Heart right ventricle (tissue), 16 donors: ENCODE measurements at places on chromosomes 11 and 22. TPM values are rescaled to one million over a fixed set of nuclear protein-coding genes. Genes with fewer than 3 reads are reported as not detected.

DNA sequence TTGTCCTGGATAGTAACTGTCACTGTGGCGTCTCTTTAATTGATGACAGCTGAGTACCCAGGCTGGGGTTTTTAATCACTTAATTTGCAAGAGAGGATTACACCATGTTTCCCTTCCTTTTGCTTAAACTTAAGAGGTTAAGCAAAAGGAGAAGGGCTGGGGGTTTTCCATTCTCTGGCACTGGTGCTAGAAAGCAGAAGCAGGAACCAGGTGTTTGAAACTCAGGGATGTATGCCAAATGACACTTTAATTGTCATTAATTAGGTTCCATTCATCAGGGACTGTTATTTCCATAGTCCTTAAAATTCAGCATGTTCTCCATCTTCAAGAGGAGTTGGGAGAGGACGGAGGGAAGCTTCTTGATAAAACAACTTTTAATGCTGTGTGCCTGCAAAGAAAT, 746.2 kb downstream of the NELL1 start:
- no peak overlapping the region for H3K27ac ChIP-seq
- no peaks in the 10 kb centered on the region for H3K4me1 ChIP-seq
- H3K36me3 ChIP-seq: no peaks in the 10 kb centered on the region
- no peaks in the 10 kb centered on the region for H3K27me3 ChIP-seq

- H3K4me3 ChIP-seq: peak overlapping the region; percentile 46
- H3K36me3 ChIP-seq: no peaks in the 10 kb centered on the region
Measured at GRCh38 chr11:32172848-32173834, 82.3 kb downstream of the RCN1 start.

- no peak for DNase-seq
- H3K4me3 ChIP-seq: no peak overlapping the region
- no peaks in the 10 kb centered on the region for H3K36me3 ChIP-seq
- no peak overlapping the region for H3K27ac ChIP-seq
- no peaks in the 10 kb centered on the region for H3K27me3 ChIP-seq
Measured at GRCh38 chr11:95325777-95326258, 94.8 kb upstream of the SESN3 start.

- H3K27me3 ChIP-seq: no peaks in the 10 kb centered on the region
- DNase-seq: no peak
- peaks cover 10% of the 10 kb centered on the region for H3K4me1 ChIP-seq
- H3K4me3 ChIP-seq: no peak overlapping the region
- H3K36me3 ChIP-seq: no peaks in the 10 kb centered on the region
Measured at GRCh38 chr22:27840436-27840835, 38.9 kb upstream of the MN1 start.

DNA sequence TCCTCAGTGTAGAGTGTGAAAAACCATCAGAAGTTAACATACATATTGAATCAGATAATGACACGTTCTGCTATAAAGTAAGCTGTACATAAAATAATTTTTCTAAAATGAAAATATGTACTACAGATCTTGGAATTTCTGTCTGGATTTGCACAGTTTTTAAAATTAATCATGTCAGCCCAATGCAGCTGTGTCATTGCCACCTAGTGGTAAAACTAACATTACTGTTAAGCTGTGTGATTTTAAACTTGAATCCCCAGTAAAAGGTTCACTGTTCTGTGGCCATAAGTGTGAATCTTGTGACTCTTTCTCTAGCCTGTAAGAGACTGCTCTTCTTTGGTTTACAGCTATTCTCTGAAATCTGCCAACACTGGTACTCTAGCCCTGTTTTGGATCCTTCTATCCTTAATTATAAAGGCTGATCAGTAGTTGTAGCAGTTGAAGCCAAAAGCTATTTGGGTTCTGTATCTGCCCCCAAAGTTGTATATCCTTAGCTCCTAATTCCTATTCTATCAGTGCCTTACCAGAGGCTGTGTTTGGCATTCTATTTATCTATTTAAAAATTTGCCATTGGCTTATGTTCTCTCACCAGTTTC, 4.0 kb downstream of the JRKL start:
- DNase-seq: no peak
- peaks cover 16% of the 10 kb centered on the region for H3K4me1 ChIP-seq
- H3K4me3 ChIP-seq: no peak overlapping the region
- H3K36me3 ChIP-seq: no peaks in the 10 kb centered on the region

DNA sequence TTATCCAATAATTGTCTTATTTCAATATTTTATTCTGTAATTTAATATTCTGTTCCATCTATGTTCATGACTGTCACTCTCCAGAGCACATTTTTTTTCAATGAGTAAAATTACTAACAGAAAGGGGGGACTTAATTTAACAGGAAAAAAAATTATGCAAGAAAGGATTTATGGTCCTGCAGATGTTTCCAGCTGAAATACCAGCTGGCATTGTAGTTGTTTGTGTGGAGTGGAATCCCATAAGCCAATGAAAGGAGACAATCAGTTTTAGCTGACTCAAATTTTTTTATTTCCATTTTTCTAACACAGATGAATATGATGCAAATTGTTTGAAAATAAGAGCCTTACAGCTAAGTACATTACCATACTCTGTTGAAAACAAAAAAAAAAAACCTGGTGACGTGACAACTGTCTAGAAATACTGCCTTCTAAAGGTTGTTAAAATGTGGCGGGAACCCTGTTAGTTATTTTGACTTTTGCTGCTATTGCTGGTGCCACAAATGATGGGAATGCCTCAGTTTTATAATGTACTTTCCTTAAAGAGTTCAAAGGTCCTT, 389.1 kb downstream of the ETS1 start:
- H3K27ac ChIP-seq: no peak overlapping the region
- H3K4me3 ChIP-seq: no peak overlapping the region
- H3K27me3 ChIP-seq: no peaks in the 10 kb centered on the region
- H3K36me3 ChIP-seq: no peaks in the 10 kb centered on the region
- DNase-seq: no peak
- peaks cover 15% of the 10 kb centered on the region for H3K4me1 ChIP-seq

- H3K27me3 ChIP-seq: no peaks in the 10 kb centered on the region
- DNase-seq: no peak
- no peak overlapping the region for H3K4me3 ChIP-seq
- no peak overlapping the region for H3K27ac ChIP-seq
- H3K4me1 ChIP-seq: peaks cover 36% of the 10 kb centered on the region
- peaks cover 28% of the 10 kb centered on the region for H3K36me3 ChIP-seq
Measured at GRCh38 chr11:67433536-67434394, 3.7 kb downstream of the PTPRCAP start.

DNA sequence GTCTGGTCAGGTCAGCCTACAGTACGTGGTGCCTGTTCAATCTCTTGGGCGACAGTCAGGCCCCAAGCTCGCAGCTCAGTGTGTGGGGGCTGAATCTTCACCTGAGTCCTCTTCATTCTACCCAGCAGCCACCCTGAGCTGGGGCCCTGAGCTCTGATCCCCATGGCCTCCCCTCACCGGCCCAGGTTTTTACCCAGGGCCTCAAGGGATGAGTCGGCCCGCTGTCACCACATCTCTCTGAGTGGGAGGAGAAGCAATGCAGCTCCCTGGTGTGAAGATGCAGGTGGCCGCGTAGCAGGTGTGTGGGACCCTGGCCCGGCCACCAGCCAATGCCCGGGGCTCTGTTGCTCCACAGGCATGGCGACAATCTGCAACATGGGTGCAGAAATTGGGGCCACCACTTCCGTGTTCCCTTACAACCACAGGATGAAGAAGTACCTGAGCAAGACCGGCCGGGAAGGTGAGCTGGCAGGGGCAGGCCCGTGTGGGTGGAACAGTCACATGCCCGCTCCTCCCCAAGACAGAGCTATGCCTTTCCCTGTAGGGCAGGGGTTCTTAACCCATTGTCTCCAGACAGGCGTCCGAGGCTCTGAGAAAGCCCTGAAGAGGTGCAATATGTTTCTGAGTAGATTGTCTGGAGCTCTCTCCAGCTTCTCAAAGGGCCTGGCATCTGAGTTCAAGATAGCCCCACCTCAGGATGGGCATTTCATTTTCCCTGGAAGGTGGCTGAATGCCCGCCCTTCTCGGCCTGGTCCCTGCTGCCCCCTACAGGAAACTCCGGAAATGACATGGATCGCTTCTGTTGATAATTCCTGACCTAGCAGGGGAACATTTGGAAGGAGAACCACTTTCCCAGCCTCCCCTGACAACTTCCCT, 26.9 kb downstream of the POLR3H start:
- H3K27me3 ChIP-seq: no peaks in the 10 kb centered on the region
- peaks cover 86% of the 10 kb centered on the region for H3K36me3 ChIP-seq
- H3K4me1 ChIP-seq: peaks cover 26% of the 10 kb centered on the region
- peak; percentile 61 for DNase-seq

DNA sequence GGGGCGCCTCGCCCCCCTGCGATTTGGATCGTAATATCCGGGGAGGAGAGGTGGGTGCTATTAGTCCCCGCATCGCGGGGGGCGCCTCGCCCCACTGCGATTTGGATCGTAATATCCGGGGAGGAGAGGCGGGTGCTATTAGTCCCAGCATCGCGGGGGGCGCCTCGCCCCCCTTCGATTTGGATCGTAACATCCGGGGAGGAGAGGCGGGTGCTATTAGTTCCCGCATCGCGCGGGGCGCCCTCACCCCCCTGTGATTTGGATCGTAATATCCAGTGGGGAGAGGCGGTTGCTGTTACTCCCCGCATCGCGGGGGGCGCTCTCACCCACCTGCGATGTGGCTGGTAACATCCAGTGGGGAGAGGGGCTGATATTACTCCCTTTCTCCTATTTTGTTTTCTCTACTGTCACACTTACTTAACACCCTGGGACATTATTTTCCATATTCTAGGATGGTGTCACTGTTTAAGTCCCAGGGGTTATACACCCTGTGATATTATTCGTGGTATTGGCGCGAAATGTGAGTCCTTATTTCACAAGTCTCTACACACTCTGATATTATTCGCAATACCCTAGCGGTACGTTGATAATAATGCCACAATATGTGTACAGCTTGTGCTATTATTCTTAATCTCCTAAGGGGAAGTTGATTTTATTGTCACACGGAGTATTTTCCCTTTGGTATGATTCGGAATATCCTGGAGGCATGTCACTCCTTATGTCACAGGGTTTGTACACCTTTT, 57.8 kb upstream of the ALDH3B2 start:
- peaks cover 20% of the 10 kb centered on the region for H3K27me3 ChIP-seq
- no peak overlapping the region for H3K27ac ChIP-seq
- no peaks in the 10 kb centered on the region for H3K4me1 ChIP-seq
- no peak for DNase-seq
- H3K36me3 ChIP-seq: no peaks in the 10 kb centered on the region

DNA sequence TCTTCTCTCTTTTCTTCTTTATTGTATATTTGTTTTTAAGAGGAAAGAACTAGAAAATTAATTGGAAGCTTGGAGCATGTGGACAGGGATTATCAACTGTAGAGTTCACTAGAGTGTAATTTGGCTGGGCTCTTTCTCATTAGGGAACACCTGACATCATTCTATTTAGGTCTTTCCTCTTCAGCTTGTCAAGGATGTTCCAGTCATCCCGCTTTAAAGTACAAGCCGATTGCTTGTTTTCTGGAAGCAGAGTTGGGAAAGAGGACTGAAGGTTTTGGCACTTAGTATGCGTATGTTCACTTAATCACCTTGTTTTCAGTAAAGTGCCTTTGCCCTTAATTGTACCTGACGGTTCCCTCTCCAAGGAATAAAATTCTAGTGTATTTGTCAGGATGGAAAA, 111.6 kb downstream of the WNT11 start:
- no peak overlapping the region for H3K4me3 ChIP-seq

DNA sequence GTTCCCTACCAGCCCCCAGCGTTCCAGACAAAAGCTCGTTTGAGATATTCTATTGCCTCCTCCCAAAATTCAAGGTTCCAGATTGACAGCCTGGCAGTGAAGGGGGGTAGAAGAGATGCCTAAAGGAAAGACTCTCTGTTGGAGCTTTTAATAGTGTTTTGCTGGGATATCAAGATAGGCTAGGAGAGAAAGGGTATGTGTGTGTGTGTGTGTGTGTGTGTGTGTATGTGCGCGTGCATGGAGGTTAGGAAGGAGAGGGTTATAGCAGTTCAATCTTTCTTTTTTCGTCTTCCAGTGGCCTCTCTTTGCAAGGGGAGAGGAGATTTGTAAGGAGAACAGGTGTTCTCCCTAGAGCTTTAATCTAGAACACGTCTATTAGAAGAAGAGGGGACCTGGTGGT, 22.0 kb downstream of the EHF start:
- H3K4me3 ChIP-seq: no peak overlapping the region
- no peak for DNase-seq
- H3K27me3 ChIP-seq: no peaks in the 10 kb centered on the region
- H3K36me3 ChIP-seq: no peaks in the 10 kb centered on the region
- no peaks in the 10 kb centered on the region for H3K4me1 ChIP-seq

- H3K4me1 ChIP-seq: peaks cover 40% of the 10 kb centered on the region
- H3K27ac ChIP-seq: no peak overlapping the region
- H3K27me3 ChIP-seq: no peaks in the 10 kb centered on the region
Measured at GRCh38 chr11:2310073-2310785, 8.4 kb downstream of the TSPAN32 start.

F2 gene
- 0.23 TPM for total RNA-seq

OR56A1 gene
- not detected for total RNA-seq

ART1 gene
- total RNA-seq: 2.3 TPM
